ENCODE measurements at places on chromosomes 7 and 10.

DNA sequence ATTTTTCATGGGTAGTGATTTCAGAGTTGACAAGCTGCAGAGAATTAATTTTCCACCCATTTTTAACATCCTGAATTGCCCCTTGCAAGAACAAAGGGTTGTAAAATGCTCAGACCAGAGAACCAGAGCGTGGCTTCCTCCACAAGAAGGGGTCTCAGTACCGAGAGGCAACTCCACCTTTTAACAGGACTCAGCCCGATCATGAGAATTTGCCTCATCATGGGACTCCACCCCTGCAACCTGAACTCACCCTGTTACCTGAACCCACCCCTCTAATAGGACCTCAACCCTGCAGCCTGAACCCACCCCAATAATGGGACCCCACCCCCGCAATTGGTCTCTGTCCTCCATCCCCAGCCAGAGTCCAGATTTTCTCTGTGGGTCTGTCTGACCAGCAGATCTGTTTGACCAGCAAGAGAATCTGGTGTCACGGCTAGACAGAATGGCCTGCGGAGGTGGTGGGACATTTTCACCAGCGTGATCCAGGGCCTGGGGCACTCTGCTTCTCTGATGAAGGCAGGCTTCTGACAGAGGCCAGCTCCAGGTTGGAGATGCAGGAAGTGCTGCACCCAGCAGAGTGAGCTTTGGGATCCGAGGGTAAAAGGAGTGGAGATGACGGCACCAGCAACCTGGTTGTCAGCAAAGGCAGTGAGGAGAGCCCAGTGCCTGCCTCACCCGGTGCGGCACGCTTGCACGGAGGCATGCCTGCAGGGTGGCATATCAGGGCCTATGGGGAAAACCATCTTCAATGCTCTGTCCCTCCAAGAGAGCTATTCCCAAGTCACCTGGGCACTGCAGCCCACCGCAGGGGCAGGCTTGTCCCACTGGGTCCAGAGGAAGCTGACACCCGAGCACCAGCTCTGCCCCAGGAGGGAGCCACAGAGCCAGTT, 136.6 kb downstream of the TCERG1L start:
- no peak for DNase-seq

DNA sequence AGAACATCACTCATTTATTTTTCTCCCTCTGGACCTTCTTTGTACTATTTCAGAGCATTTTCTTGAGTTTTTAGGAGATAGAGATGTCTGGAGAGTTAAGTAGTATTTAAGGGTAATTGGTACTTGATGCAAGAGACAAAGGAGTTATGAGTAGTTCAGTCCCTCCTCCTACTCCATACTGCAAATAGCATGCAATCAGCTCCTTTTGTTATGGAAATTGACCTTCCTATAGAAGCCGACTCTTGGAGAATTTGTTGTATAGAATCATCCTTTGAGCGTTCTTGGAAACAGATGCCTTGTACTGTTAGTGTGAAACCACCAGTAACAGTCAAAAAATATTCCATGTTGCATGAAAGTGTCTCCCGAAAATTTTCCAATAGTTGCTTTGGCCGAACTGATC, 428.2 kb upstream of the GALNT17 start:
- no peak for DNase-seq

GRCh38 chr10:79424221-79425073, 21.0 kb downstream of the ZCCHC24 start:
- no peak for DNase-seq

GRCh38 chr7:138431517-138431916, 28.5 kb upstream of the TRIM24 start:
- DNase-seq: no peak

GRCh38 chr7:90717296-90718060, 121.4 kb downstream of the CDK14 start:
- no peak for DNase-seq

GRCh38 chr10:61944410-61945147, 43.1 kb downstream of the ARID5B start:
- DNase-seq: no peak

GRCh38 chr7:77337456-77337990, 78.6 kb downstream of the GSAP start:
- no peak for DNase-seq

DNA sequence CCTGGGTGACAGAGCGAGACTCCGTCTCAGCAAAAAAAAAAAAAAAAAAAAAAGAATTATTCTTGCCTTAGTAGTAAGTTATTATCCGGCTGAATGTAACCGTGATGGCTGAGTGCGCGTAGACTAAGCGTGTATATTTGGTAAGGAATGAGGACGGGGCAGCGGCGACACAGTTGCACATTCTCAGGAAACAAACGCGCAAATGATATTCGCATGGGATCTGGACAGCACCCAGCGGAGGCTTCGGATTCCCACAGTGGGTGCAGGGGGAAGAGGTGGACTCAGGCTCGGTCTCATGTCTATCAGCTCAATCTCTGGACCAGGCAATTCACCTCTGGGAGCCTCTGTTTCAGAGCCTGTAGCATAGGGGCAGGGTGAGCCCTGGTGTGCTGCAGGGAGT, 29.1 kb downstream of the PAPOLB start:
- no peak for DNase-seq
